ENCODE measurements at places on chromosomes 16 and 17.

DNA sequence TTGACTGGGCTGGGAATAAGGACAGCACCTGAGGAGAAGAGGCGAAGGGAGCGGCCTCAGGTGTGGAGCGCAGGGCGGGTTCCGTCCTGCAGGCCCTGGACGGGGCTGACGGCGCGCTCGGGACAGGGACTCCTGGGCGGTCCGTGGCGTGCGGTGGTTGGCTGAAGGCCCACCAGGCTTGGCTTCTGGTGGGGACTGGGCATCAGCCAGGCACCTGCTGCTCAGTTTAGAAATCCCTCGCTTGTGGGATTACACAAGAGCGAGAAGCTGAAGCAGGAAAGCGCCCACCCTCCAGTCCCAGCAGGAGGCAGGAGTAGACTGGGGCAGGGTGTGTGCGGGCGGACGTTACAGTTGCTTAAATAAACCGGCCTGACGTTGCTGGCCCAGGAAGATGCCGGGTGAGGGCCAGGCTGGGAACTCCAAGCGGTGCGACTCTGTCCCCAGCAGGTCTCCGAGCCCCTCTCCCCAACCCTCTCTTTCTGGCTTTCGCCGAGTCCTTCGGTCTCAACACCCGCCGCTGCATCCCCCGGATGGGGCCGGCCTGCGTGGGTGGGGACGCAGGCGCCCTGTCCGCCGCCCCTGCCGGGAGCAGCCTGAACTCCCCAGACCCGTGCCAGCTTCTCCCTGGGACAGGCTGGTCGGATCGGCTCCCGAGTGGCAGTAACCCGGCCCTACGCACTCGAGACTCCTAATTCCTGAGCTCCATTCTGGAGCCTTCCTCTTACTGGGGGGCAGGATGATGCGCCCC, 639 bp downstream of the MIF4GD start:
- DNase-seq: peak; percentile 36

- no peak for DNase-seq
Observed at GRCh38 chr17:58273453-58274104, 7.2 kb downstream of the MPO start.

DNA sequence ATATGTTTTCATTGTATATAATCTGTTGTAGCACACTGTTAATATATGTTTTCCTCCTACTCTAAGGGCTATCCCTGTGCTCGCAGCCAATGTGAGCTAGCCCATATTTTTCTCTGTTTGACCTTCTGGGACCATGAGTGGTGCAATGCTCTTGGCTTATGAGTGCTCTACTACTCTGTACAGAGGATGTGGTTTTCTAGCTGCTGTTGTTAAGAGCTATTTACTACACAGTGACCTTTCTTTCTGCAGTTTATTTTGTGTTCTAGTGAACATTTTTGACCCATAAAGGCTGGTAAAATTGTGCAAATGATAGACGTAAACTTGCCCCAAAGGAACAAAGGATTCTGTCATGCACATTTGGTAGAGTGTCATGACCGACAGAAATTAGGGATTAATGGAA, 84.1 kb upstream of the CPHXL start:
- no peak for DNase-seq

- DNase-seq: no peak
Observed at GRCh38 chr16:55015181-55015913, 84.7 kb downstream of the IRX5 start.

DNA sequence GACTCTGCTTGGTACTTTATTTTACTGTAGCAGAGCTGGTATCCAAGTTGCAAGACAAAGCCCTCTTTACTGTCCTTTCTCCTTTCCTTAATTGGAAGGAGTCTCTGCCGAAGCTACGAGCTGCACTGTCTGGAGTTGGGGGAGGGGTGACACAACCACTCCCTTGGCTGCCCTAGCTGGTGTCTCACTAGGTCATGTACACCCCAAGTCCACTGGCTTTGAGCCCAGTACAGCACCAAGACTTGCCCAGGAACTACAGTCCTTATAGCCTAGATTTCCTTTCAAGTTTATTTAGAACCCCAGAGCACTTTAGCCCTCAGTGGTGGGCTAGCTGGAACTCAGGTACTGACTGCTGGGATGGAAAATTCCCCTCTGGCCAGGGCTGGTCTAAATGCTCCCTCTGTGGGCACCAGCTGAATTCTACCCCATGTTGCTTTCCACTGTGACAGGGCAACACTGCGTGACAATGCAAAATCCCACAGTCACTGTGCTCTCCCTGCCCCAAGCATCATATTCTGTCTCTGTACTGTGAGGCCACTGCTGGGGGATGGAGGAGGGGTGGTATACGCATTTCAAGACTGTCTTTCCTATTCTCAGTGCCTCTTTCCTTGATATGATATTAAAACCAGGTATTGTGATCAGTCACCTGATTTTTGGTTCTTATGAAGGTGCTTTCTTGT, 18.4 kb downstream of the EFCAB5 start:
- no peak for DNase-seq

- DNase-seq: no peak
Observed at GRCh38 chr16:89613231-89613953, at the start of gene DPEP1. Gene DPEP1 (plus strand): TSS chr16:89613642. CDS start chr16:89630411, 16,769 bp downstream.

All from activated T-helper 9 cell treated with anti-CD3 and anti-CD28 coated beads, Interleukin-2, amount 50 U/mL, for 16 hours (primary cell).